ENCODE measurements at places on chromosomes 3 and 15.

DNA sequence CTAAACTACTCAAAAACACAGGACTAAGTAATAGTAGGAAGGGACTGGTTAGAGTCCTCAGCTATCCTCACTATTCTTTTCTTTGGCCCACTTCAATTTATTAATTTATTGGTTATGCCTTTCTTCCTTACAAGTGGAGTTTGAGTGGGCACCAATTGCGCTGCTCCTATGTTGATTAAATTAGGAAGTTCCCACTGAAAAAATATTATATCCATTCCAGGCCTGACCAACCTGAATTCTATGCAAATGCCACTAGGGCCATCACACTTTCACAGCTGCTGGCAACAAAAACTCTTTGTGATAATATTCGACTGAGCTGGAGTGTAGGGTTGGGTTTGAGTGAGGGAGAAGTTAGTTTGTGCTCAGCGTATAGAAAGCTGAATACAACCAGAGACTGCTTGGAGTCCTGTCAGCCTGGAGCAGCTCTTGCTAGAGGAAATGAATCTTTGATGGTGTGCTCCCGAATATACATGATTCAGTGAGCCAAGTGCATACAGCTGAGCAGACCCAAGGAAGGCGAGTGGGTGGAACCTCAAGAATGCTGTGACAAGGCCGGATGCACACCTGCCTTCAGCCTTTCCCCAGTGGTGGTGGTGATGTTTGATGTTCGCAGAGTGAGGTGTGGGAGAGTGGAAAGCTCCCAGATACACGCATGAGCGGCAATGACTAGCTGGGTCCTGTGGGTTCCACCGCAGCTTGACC lies 1.5 kb downstream of the ARHGEF3 start:
- DNase-seq, result no peak

GRCh38 chr15:98442379-98442833 lies 205.9 kb upstream of the IGF1R start:
- DNase-seq, result no peak

- no peak for DNase-seq
Measured at GRCh38 chr3:81740731-81741130, 20.7 kb downstream of the GBE1 start.

GRCh38 chr3:27827041-27827440 lies 104.9 kb upstream of the EOMES start:
- no peak for DNase-seq

GRCh38 chr3:29324180-29324651 lies 43.3 kb downstream of the RBMS3 start:
- no peak for DNase-seq

DNA sequence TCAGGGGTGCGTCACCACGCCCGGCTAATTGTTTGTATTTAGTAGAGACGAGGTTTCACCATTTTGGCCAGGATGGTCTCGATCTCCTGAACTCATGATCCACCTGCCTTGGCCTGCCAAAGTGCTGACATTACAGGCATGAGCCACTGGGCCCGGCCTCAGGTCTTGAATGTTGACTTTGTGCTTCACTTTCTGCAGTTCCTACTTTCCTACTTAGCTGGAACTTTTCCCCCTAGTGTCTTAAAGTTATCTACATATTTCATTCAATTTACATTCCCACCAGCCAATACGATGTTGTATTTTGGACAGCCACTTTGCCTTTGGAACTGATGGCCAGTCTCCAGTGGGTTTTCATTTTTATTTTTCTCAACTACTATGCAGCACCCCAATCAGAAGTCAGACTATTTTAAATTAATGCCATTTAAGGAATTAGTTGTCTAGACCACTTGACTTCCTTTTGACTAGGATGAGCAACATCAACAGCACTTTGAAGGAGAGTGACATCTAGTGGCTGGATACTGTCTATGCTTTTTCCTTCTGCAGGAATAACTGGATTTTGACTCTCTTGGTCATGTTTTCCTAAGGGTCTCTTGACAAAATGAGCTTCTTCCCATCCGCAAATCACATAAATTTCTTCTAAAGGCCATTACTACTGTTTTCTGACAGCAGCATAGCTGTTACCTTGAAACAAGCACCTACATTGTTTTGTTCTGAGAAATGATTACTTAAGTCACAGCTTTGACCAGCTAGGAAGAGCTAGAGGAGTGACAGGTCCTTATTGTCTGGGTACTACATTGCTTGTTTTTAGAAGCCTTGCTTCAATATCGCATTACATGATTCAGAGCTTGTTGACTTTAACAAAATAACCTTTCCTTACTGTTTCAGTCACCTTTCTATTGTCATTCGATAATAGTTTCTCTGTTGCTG lies 140.2 kb downstream of the ITPR1 start:
- DNase-seq, result no peak

GRCh38 chr3:118974356-118975097 lies 60.1 kb downstream of the IGSF11 start:
- DNase-seq, result no peak

- DNase-seq, result no peak
Measured at GRCh38 chr3:152283492-152284381, 15.0 kb downstream of the MBNL1 start.

DNA sequence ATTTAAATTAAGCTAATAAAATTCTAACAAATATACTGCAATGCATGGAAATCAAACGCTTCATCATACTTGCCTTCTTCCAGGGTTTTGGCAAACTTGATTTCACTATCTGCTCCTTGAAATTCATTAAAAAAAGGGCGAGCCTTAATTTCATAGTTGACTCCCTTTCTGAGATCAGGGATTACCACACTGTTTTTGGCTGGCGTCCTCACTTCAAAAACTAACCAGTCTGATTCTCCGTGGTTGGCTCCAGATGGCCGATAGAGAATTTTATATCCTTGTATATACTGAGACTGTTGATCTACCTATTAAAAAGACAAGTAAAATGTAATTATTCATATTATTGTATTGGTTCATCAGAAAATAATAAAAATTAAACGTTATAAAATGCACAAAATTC lies 1106.8 kb downstream of the ROBO1 start:
- no peak for DNase-seq

GRCh38 chr3:54863366-54863765 lies 64.5 kb downstream of the LRTM1 start:
- DNase-seq, result no peak

DNA sequence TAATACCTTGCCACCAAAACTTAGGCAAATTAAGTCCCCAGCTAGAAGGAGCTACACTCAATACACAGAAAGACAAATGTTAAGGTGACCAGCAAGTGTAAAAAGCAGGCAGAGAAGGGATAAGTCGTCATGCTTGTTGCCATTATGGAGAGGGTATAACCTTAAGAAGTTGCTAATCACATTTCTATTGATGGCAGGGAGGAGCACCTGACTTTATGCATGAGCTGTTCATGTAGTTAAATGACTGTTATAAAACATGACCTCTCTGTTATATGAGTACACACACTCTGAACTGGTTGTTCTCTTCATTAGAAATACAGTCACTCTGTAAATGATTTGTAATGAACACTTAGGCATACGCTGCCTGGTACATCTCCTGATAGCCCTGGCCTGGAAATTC lies 6.6 kb upstream of the CCNL1 start:
- no peak for DNase-seq

- peak; percentile 39 for DNase-seq
Measured at GRCh38 chr3:46368569-46368968, 2.2 kb upstream of the CCR5 start.

DNA sequence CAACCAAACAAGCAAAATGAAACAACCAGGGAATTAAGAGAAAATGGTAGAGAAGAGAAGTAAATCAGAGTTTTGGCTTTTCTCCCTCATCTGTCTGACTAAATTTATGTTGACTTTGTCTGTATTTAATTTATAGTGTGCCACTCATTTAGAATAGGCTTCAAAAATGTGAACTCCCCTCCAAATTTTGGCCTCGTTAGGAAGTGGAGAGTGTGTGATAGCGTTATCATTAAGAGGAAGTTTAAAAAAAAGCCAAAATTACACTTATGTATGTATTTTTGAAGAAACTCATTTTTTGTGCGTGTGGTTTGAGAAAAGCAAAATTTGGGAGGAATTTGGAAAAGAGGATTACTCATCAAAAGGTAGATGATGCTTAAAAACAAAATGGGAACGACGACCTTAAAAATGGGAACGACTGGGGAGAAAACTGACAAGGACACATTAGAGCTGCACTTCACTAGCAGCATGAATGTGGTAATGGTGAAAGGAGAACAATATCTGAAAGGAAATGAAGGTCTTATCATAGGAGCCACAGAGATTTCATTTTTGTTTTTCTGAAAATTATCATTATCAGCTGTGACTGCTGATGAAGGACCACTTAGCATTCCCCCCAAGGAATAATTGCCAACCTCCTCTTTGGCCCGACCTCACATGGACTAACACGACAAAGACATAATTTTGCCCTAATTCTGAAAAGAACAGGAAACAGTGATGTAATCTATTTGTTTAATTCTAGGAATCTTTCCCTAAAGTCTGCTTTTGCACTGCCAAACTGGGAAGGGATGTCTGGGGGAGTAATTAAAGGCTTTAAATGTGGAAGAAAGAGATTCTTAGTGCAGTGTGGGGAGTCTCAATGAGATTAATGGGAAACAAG lies 163.2 kb upstream of the P2RY1 start:
- DNase-seq, result no peak

GRCh38 chr3:36221975-36222374 lies 158.3 kb upstream of the STAC start:
- no peak for DNase-seq

- no peak for DNase-seq
Measured at GRCh38 chr15:94127006-94127405, 104.4 kb upstream of the MCTP2 start.

DNA sequence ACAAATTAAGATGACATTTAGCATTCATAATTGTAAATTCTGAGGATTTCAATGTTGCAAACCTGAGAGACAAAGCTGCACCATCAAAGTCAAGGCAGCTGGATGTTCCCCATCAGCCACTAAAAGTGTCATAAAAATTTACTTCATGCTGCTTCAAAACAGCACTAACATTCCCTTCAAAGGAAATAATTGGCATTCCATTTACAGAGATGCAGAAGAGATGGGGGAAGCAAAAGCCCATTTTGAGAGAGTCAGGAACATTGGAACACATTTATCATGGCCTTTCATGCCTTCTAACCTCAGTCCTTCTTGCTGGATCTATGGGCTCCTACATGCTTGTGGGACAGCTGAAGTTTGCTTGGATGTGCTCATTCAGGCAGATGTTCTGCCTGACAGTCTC lies 6.4 kb upstream of the TMEM158 start:
- no peak for DNase-seq

DNA sequence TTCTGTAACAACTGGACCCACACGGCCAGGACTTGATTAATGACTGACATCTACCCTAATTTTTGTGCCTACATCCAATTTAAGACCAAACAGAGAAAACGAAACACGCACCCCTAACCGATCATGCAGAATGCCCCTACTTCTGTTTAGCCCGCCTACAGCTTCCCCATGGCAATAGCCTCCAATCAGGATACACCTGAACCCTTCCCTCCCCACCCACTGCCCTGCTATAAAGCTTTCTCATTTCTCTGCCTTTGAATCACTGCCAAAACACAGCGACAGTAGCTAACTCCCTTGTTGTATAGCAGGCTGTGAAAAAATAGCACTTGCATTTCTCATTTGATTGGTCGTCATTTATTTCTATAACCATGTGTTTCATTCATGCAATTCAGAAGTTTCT lies 45.2 kb upstream of the DPPA4 start:
- no peak for DNase-seq

DNA sequence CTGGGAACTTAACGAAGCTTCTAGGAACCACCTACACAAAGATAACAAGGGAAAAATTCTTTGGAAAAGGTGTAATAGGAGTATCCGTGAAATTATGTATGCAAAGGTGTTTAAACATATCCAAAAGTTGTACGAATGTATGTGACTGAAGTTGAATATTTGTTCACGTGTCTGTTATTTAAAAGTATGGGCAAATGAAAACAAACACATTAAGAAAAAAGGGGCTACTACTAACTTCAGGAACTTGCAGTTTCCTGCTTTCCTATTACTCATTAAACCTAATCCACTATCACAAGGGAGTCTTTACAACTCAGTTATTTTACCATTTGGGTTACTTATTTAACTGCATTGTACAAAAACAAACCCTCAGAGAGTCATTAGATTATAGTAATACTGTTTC lies 33.9 kb upstream of the GRAMD1C start:
- DNase-seq, result no peak

GRCh38 chr3:9552252-9552999 lies 1.2 kb downstream of the LHFPL4 start:
- DNase-seq, result no peak

GRCh38 chr3:25904206-25904605 lies 114.3 kb downstream of the OXSM start:
- DNase-seq, result no peak

- DNase-seq, result no peak
Measured at GRCh38 chr3:5294356-5294755, 106.8 kb downstream of the EDEM1 start.

GRCh38 chr15:26325495-26325894 lies 447.4 kb downstream of the GABRB3 start:
- DNase-seq, result no peak

DNA sequence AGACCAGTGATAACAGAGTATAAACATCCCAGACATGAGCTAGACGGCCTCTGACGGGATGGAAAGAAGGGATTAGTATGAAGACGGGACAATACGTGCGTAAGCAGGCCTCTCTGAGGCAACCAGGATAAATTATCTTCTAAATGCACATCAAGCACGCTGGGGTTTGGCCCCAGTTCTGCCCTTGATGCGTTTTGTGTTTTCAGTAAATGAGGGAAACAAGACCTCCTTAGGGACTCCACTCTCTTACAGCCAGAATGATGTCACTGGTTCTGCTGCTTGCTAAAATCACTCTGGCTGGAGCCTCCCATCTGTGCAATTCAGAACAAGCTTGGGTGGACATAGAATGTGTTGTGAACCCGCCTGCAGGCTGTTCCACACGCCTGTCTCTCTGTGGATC lies 156.0 kb upstream of the MCTP2 start:
- no peak for DNase-seq

DNA sequence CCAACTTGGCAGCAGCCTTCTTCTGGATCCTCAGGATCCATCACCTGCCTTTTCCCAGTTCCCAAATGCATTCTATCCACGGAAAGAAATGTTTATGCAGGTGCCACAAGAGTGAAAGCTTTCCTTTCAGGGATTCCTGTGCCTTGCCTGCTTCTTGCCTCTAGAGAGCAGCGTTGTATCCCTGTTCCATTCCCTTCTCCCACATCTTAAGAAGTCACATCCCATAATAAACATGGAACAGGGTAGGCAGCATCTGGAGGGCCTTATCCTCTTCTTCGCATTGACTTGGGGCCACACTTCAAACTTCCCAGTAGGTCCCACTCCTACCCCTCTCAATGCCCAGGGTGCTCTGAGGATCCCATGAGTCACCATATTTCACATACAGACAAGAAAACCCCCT lies 72.7 kb upstream of the DCLK3 start:
- DNase-seq, result no peak

- DNase-seq, result no peak
Measured at GRCh38 chr3:135382621-135383020, 582.9 kb upstream of the PPP2R3A start.

DNA sequence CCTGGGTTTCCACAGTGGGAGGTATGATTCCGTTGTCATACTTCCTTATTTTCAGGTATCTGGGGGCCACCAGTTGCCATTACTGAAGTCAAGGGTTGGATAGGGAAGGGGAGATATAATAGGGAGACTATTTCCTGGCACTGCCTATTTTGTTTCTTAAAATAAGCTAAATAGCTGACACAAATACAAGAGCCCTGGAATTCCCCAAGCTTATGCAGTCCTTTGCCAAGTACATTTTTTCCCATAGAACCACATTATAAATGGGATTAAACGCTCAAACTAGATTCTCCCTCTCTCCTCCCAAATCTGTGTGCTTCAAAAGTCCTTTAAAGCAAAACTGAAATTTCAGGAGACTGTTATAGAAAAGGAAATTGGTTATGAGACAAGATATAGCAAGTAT lies 68.7 kb downstream of the AP4E1 start:
- DNase-seq, result no peak
